ENCODE measurements at places on chromosomes 5 and 9. TPM values are rescaled to one million over a fixed set of nuclear protein-coding genes. Genes with fewer than 3 reads are reported as not detected.

The PTGR1 gene
- 38.8 TPM for total RNA-seq

GRCh38 chr5:169842699-169843098, 137.6 kb downstream of the INSYN2B start:
- DNase-seq, result no peak

The MYMK gene
- total RNA-seq, result not detected

DNA sequence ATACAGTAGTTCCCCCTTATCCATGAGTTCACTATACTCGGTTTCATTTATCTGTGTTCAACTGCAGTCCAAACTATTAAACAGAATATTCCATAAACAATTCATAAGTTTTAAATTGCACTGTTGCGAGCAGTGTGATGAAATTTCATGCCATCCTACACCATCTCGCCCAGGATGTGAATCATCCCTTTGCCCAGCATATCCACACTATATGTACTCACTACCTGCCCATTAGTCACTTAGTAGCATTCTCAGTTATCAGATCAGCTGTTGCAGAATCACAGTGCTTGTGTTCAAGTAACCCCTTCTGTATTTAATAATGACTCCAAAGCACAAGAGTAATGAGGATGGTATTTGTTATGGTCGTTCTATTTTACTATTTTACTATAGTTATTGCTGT, 51.5 kb downstream of the SHOC1 start:
- DNase-seq, result no peak

The SKP1 gene
- 360 TPM for total RNA-seq

DNA sequence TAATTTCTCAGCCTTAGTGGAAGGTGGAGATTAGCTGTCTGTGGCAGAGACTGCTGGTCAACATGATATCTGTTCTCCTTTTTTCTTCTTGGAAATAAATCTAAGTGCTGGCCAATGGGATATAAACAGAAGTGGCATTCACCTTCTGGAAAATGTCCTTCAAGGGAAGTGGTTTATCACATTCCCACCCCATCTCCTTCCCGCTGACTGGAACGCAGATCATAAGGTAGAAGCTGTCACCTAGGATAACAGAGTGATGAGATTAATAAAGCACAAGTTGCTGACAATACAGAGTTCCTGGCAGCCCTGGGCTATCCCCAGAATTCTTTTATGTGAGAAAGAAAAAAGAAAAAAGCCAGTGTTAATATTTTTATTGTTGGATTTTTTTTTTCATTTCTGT, 109.7 kb upstream of the OSMR start:
- DNase-seq, result no peak

The PCDHB13 gene
- total RNA-seq, result 4.2 TPM

Data from right atrium auricular region (tissue), 2 donors.